ENCODE measurements at places on chromosomes 1 and 21. TPM values are rescaled to one million over a fixed set of nuclear protein-coding genes. Genes with fewer than 3 reads are reported as not detected.
A peak's percentile ranks its signal among the peaks of the same experiment; 100 is the strongest.

- H3K27ac ChIP-seq: peak overlapping the region; percentile 57
- DNase-seq: peak; percentile 42
- H3K27me3 ChIP-seq: no peaks in the 10 kb centered on the region
- H3K36me3 ChIP-seq: peaks cover 47% of the 10 kb centered on the region
These were observed 15.2 kb downstream of the CAPN2 start for GRCh38 chr1:223727541-223727940.

DNA sequence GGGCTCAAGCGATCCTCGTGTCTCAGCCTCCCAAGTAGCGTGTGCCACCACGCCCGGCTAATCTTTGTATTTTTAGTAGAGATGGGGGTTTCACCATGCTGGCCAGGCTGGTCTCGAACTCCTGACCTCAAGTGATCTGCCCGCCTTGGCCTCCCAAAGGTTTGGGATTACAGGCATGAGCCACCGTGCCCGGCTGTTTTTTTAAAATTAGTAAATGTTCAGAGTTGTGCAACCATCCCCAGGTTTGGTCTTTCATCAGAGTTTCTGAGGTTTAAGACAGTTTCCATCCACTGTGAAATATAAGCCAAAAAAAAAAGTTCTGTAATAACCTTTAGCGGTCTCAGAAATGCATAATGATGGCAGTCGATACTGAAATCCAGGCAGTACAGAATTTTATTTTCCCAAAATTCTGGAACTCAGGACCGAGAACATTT, 550 bp upstream of the SYT11 start:
- DNase-seq: no peak
- no peaks in the 10 kb centered on the region for H3K27me3 ChIP-seq
- peaks cover 51% of the 10 kb centered on the region for H3K4me1 ChIP-seq
- H3K36me3 ChIP-seq: peaks cover 13% of the 10 kb centered on the region
- H3K4me3 ChIP-seq: peak overlapping the region; percentile 38
- peak overlapping the region; percentile 91 for H3K27ac ChIP-seq

DNA sequence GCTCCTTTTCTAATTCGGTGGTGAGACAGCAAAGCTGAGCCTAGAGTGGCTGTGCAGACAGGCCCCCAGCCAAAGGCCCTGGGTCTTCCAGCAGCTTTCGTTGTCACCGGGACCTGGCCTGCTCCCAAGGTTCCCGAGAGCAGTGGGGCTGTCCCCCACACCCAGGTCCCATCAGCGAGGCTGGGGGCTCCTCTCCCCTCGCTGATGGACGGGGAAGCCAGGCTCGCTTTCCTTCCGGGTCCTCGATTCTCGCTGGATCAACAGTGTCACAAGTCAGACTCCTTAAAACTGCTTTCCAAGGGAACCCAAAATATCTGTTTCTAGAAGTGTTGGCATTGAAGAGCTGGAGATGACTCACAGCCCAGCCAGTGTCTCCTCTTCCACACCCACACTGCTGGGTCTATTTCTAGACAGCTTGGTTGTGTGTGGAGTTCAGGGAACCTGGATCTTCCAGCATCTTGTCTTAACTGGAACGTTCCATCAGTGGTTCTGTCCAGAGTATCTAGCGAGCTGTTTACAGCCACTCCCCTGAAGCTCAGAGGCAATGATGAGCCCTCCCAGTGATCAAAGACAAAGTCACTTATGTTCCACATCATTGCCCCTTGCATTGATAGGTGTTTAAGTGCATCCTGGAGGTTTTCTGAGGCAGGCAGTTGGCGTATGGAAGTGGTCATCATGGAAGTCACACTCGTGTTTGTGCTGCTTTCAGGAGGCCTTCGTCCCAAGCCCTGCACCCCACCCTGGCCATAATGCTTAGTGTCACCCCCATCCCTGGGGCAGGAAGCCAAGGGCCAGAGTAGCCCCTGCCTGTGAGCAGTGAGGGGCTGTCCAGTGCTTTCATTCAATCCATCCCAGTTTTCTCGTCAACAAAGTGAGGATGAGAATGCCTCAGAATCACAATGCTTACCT, 35.2 kb downstream of the RRP1 start:
- no peak overlapping the region for H3K27ac ChIP-seq
- no peaks in the 10 kb centered on the region for H3K36me3 ChIP-seq
- H3K4me1 ChIP-seq: peaks cover 6% of the 10 kb centered on the region
- no peak overlapping the region for H3K4me3 ChIP-seq
- no peak for DNase-seq

The AMPD1 gene
- total RNA-seq: not detected

The AGO4 gene
- 36.9 TPM for total RNA-seq

DNA sequence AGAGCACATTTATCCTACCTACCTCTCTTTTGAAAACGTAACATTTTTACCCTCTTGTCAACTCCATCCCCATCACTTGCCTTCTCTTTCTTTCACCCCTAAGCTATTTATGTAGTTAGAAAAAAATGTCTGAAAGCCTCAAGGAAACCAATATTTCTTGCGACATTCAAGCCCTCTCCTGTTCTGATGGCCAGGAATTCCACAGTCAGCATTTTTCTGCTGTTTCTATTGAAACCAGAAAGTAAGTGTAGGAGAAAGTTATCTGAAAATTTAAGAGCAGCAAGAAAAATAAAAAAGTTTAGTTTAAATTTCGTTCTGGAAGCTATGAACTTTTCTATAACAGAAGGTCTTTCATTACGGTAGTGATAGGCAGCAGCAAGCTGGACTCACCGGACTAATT, 247.6 kb upstream of the PBX1 start:
- no peaks in the 10 kb centered on the region for H3K27me3 ChIP-seq
- H3K4me3 ChIP-seq: no peak overlapping the region
- no peak overlapping the region for H3K27ac ChIP-seq
- H3K36me3 ChIP-seq: no peaks in the 10 kb centered on the region

GRCh38 chr1:41855713-41856112, 63.0 kb downstream of the HIVEP3 start:
- no peak overlapping the region for H3K27ac ChIP-seq
- no peaks in the 10 kb centered on the region for H3K27me3 ChIP-seq
- DNase-seq: no peak
- H3K4me1 ChIP-seq: peaks cover 30% of the 10 kb centered on the region

GRCh38 chr1:36882536-36883285, 151.6 kb downstream of the GRIK3 start:
- no peaks in the 10 kb centered on the region for H3K36me3 ChIP-seq
- peaks cover 5% of the 10 kb centered on the region for H3K27me3 ChIP-seq
- H3K27ac ChIP-seq: no peak overlapping the region
- no peak overlapping the region for H3K4me3 ChIP-seq
- H3K4me1 ChIP-seq: no peaks in the 10 kb centered on the region
- no peak for DNase-seq

GRCh38 chr1:153350321-153350957, 1.8 kb upstream of the PGLYRP4 start:
- no peak for DNase-seq
- H3K36me3 ChIP-seq: no peaks in the 10 kb centered on the region
- peaks cover under 1% of the 10 kb centered on the region for H3K4me1 ChIP-seq
- no peak overlapping the region for H3K27ac ChIP-seq

GRCh38 chr1:95095833-95096217, 21.3 kb upstream of the TLCD4 start:
- H3K27me3 ChIP-seq: no peaks in the 10 kb centered on the region
- H3K4me1 ChIP-seq: no peaks in the 10 kb centered on the region
- DNase-seq: no peak
- no peak overlapping the region for H3K4me3 ChIP-seq

Measured in stomach (tissue), 19 donors.